SW 1271 (cell line): ENCODE measurements at places on chromosomes 12 and 14.

DNA sequence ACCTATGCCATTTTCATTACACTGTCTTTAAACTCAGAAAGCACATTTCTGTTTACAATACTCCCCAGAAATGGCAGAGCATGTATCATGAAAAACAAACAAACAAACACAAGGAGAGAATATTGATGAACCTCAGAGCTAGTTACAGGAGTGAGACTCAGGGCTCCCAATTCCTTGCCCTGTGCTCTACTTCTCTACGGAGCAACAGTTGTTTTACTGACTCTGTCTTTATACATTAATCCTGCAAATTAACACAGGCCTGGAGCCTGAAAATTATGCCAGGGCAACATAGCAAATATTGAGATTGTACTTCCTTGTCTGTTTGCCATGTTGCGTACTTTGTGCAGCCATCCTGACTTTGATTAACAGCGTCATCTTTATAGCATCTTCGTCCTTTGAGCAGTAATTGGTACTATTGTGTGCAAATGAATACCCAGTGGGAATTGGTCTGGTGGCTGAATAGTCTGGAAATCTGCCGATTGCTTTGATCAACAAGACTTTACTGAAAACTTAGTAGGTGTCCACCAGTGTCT is 15.2 kb upstream of the AKAP6 start:
- DNase-seq, result no peak

DNA sequence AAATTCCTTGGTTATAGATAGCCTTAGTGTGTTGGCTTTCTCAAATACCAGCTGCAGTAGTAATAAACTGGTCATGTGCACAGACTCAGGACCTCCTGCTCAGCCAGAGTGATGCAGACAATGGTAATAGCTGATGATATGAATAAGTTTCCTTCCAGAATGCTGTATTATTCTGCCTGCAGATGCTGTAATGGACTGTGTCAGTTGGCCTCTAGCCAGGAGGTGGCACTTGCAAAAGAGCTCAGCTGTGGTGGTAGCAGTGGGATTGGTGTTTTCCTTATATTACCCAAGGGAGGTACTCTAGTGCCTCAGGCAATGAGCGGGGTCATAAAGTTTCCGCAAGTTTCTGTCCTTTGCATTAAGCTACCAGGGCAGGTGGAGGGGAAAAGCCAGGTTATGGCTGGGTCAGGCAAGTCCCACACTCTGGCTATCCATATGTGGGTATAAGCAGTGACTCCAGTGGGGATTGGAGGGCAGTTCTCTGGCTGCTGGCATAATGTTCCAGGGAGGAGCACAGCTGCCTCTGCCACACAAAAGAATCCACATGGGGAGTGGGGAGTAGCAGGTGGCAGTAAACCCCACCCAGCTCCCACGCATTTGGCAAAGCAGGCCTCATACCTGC is 14.0 kb upstream of the MUCL1 start:
- no peak for DNase-seq

DNA sequence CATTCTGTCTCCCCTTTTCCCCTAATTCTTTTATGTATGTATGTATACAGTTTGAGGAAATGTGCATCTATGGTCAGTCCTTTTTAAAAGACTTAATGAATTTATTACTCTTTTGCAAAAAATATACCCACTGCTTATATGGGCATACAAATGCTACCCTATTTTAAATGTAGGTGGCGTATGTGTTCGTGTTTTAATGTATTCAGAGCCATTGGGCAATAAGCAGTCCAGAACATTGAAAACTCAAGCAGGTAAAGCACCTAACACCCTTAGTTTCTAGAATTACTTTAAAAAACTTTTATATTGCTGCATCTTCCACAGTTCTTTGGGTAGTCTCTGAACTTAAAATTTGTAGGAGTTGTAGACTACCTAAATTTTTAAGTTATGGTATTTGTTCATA is 42.6 kb upstream of the A2ML1 start:
- no peak for DNase-seq

- DNase-seq, result no peak
Observed at GRCh38 chr12:92446083-92446460, 256.7 kb upstream of the PLEKHG7 start.

GRCh38 chr12:39989501-39989900 is 116.4 kb downstream of the SLC2A13 start:
- DNase-seq, result no peak

- DNase-seq, result no peak
Observed at GRCh38 chr12:80064269-80064668, 35.1 kb upstream of the OTOGL start.

DNA sequence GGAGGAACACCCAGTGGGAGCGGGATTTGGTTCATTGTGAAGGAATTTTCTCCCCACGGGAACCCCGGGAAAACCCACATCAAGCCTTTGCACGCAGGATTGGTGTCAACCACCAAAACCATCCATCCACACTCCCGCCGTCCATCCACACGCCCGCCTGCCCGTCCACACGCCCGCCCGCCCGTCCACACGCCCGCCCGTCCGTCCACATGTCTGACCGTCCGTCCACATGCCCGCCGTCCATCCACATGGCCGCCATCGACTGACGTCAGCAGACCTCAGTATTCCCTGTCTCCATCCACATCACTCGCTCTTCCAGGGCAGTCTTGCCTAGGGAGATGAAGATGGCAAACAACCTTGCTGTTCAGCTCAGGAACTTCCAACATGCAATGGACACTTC is 6.7 kb upstream of the GPR132 start:
- DNase-seq, result no peak

GRCh38 chr12:93894391-93895088 is 217.4 kb downstream of the CRADD start:
- no peak for DNase-seq

DNA sequence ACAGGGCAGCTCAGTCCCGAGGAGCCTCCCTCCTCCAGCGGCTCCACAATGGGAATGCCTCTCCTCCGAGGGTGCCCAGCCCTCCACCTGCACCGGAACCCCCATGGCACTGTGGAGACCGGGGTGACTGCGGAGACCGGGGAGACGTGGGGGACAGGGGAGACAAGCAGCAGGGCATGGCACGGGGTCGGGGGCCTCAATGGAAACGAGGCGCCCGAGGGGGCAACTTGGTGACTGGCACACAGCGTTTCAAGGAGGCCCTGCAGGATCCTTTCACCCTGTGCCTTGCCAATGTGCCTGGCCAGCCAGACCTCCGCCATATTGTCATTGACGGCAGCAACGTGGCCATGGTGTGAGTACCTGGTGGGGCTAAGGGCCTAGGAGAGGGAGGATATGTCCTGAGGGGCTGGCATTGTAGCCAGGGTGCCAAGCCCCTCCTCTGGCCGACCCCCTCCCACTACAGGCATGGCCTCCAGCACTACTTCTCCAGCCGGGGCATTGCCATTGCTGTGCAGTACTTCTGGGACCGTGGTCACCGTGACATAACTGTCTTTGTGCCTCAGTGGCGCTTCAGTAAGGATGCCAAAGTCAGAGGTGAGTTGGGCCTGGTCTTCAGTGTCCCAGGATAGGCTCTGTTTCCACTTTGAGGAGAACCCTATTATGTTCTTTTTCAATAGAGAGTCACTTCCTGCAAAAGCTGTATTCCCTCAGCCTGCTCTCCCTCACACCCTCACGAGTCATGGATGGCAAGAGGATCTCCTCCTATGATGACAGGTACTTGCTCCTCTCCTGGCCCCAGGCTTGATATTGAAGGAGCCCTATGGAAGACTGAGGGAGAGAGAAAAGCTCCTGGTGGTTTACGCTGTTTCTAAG is 2.7 kb downstream of the KHNYN start:
- DNase-seq, result no peak

GRCh38 chr12:32615441-32615840 is 63.7 kb upstream of the DNM1L start:
- no peak for DNase-seq

GRCh38 chr12:50053583-50053982 is 3.8 kb upstream of the ASIC1 start:
- DNase-seq, result no peak

GRCh38 chr14:86015511-86015910 is 485.6 kb downstream of the FLRT2 start:
- no peak for DNase-seq

GRCh38 chr12:10688042-10688441 is 14.2 kb upstream of the STYK1 start:
- DNase-seq, result no peak

DNA sequence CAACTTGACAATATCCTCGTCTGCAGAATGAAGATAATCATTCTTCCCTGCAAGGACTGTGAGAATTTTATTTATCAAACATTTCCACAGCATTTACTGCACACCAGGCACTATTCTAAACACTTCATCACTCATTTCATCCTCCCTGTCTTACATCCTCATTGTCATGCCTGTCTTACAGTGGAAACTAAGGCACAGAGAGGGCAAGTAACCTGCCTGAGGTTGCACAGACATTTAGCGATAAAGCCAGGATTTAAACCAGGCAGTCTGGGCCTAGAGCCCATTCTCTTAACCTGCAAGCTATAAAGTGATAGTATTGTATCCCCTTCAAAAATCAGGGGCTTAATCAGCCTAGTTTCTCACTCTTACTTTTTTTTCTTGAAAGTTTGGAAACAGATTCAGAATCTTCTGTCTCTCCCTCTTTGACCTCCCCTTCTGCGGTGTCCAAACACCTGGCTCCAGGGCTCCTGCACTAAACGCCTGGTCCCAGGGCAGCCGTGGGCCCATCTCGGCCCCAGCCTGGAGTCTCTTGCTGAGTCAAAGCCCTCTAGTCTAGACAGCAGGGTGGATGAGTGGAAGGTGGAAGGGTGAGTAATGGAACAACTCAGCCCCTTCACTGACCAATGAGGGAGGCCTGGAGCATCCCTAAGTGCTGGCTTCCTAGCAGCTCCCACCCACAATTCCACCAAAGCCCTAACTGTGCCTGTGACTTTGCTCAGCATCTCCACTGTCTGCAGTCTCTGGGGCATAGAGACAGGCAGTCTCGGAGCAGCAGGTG is 12.5 kb downstream of the ISM2 start:
- no peak for DNase-seq

- no peak for DNase-seq
Observed at GRCh38 chr14:89724628-89724960, 229.9 kb downstream of the EFCAB11 start.
